ENCODE measurements at places on chromosomes 12 and 14.

DNA sequence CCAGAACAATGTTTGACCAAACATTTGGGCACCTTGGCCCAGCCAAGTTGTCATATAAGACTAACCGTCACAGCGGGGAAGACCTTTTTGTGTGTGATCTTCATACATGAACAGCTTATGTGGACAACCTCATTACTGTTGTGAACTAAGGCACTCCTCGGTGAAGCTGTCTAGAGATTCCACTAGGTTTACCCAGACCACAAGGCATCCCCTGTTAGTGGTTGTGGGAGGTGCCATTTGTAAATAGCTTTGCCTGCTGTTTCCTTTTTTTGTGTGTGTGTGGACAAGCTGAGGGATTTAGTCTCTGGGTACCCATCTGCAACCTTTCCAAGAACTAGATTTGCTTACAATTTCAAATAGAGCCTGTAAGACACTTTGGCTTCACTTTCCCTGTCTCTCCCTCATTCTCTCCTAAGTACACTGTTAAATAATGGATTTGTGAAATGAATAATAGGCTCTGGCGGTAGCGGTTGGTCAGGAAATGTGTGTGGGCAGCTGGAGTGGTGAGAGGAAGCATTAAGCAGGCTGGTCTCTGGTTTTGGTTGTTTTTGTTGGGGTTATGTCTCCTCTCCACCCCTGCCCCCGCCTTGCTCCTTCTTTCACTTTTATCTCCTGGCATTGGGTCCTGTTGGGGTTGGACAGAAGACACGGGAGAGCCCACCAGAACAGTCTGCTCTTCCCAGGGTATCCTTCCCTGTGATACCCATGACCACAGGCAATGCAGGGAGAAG is 727.6 kb downstream of the VRK1 start:
- DNase-seq, result no peak

GRCh38 chr12:88431246-88431645 is 149.0 kb downstream of the KITLG start:
- DNase-seq, result no peak

DNA sequence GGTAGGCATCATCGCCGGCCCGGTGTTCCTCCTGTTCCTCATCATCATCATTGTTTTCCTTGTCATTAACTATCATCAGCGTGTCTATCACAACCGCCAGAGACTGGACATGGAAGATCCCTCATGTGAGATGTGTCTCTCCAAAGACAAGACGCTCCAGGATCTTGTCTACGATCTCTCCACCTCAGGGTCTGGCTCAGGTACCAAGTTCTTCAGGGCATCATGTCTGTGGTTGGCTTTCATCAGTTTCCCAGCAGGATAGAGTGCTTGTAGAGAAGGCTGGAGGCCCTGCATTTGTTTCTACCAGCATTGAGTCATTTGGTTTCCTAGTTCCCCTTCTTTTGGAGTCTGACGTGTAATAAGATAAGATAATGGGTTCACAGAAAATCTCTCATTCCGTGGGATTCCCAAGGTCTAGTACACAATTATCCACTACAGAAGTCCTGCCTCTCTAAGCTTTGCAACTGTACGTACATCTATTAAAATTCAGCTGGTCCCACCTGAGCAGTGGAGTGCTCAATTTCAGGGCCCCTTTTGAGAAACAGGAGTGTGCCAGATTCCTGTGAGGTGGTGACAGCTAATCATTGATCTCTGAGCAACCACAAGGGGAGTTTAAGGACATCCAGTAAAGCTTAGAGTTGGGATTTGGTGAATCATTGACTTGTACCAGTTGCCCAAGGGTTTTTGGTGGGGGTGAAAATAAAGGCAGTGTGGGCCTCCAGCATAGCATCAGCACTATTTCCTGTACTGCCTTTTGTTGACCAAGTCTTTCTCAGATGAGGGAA is 25.1 kb downstream of the ACVR1B start:
- no peak for DNase-seq

DNA sequence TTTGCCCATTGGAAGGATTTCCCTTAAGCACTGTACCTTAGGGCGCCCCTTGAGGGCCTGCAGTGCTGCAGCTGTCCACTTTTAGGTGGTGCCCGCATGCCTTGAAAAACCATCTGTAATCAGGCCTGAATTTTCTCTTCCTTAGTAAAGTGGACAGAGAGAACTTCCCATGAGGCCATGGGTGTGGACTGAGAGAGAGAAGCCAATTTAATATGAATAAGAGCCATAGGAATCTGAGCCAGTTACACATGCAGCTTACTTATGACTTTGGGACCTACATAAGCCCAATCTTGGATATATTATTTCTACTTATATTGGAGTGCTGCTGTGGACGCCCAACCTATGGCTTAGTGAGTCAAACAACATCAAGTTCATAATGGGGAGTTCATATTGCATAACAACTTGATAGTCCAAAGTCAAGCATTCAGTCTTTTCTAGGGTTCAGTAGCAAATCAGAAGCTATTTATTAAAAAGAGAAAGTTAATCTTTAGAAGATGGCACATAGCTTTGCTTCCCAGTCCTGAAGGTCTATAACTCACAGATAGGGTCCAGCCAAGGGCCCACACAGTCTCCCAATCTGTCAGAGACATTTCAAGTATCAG is 11.1 kb upstream of the ETV6 start:
- no peak for DNase-seq

GRCh38 chr12:122880668-122881067 is 15.3 kb downstream of the VPS37B start:
- no peak for DNase-seq

Data from vagina (tissue), 2 donors.